Activated T-cell treated with anti-CD3 and anti-CD28 coated beads for 24 hours (primary cell): ENCODE measurements at places on chromosomes 2 and 18.

DNA sequence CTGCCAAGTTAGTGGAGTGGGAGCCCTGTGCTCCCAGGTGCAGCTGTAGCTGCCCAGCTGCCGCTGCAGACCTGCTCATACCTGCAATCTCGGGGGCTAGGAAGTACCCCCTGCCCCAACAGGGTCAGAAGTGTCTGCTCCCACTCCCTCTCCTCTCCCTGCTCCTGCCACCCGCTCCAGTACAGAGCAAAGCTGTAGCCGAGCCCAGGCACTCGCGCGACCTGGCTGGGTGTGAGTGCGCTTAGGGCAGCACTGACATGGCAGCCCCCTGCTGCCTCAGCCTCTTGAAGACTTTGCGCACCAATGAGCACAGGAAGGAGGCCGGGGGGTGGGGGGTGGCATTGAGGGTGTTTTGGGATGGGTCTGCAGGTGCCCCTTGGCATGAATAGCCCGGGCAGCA lies 1951.4 kb downstream of the SUCLG1 start:
- DNase-seq = no peak

DNA sequence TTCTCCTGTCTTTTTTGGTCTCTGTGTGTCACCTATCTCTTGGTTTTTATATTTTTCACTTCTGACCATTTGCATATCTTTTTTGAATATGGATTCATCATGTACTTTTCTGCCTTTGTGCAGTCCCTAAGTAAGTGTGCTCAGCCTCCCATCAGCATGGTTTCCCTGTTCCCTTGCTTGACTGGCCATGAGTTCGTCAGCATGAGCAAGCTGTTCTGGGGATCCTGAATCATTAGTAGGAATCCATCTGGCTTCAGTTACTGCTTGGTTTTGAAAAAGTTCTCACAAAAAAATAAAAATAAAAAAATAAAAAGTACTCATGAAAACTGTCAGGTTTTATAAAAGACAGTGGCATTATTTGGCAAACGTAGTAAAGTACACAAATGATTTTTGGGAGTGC lies 144.1 kb downstream of the NCOA1 start:
- no peak for DNase-seq

DNA sequence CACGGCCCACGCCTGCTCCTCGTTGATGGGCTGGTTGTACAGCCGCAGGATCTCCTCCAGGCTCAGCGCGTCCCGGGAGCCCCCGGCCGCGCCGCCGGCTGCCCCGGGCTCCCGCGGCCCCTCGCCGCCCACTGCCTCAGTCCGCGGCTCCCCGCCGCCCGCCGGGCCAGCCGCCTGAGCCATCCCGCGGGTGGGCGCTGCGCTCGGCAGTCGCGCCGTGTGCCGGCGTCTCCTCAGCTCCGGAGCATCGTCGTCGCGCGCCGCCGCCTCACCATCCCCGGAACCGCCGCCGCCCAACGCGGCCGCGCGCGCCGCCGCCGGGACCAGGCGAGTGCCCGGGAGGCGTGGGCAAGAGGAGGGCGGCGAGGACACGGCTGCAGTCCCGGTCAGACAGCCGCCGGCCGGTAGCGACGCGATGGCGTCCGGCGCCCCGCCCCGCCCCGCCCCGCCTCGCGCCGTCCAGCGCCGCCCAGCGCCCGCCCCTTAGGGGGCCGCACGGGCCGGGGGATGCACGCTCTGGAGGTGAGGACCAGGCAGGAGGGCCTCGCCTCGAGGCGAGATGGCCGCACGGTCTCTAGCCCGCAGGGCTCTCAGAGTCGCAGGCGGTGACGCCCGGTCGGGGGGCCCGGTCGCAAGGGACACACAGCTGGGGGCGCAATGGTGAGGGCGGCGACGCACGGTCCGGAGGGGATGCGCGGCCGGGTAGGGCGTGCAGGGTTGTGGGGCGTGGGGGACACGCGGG lies at the start of gene SPIRE1:
SPIRE1 (minus strand) TSS at position 424 of the 742 bp plus-strand sequence; CDS start at position 183, 241 bp downstream.
- no peak for DNase-seq

DNA sequence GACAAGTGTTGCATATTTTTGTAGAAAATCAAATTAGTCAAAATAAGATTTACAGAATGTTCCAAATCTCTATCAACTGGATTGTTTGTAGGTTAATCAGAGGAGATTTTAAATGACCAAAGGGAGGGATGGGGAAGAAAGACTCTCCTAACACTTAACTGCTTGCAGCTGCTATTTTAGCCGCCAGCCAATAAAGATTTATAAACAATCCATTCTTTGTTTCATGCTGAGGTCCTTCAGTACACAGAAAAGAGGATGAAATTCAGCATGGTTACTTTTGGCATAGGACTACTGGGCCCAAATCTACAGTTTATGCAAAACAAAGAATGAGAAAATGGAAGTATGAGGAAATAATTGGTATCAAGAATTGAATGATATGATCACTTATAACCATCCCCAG lies 86.4 kb upstream of the FN1 start:
- no peak for DNase-seq

- no peak for DNase-seq
Observed at GRCh38 chr2:27489118-27489497, 435 bp downstream of the IFT172 start.

GRCh38 chr2:104033399-104033798 lies 820.5 kb upstream of the POU3F3 start:
- no peak for DNase-seq

GRCh38 chr2:120468136-120468535 lies 122.2 kb downstream of the INHBB start:
- no peak for DNase-seq

GRCh38 chr2:5970347-5970746 lies 278.2 kb downstream of the SOX11 start:
- DNase-seq = no peak

DNA sequence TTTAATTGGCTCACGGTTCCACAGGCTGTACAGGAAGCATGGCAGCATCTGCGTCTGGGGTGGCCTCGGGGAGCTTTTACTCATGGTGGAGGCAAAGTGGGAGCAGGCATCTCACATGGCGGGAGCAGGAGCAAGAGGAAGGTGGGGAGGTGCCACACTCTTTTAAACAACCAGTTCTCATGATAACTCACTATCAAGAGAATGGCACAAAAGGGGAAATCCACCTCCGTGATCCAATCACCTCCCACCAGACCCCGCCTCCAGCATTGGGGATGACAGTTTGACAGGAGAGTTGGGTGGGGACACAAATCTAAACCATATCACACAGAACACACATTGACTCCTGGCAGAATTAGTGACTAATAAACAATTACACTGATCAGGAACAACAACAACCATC lies 68.6 kb upstream of the ACKR3 start:
- DNase-seq = no peak

DNA sequence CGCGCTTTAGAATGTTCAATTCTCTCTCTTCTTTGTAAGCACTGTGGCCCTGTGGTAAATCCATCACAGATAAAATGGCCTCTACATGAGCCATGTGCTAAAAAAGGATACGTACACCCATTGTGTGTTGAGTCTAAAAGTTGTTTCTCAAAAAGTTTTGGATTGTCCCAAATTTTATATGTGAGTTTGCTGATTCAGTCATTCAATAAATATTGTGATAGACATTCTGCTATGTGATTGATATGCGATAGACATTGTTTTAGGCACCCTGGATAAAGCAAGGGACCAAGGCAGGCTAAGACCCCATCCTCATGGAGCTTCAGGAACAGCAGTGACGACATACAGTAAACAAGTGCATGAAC lies 53.5 kb downstream of the E2F6 start:
- no peak for DNase-seq

DNA sequence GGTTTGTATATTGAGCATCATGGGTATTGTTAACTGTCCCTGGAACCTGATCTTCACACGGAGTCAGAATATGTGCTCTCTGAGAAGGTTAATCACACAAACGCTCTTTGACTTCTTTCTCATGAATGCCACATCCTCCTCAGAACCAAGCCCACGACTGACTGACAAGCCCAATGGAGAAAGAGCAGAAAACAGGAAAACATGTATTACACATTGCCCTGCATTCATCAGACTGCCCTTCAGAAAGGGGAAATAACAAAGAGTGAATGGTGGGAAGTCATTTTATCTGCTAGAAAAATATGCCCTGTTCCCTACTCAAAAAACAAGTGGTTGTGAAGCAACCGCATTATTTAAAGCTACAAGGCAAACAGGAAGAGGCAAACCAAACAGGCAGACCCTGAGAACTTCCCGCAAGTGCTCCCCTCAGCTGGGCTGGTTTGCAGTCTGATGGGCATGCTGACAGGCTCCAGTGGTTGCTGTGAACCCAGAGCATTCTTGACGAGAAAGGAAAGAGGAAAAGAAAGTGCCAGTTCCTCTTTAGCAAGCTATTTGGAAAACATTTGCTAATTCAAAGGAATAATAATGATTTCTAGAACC lies 172.9 kb upstream of the SETBP1 start:
- DNase-seq = no peak

- DNase-seq = no peak
Observed at GRCh38 chr18:55998071-55998522, 410.1 kb upstream of the TCF4 start.

DNA sequence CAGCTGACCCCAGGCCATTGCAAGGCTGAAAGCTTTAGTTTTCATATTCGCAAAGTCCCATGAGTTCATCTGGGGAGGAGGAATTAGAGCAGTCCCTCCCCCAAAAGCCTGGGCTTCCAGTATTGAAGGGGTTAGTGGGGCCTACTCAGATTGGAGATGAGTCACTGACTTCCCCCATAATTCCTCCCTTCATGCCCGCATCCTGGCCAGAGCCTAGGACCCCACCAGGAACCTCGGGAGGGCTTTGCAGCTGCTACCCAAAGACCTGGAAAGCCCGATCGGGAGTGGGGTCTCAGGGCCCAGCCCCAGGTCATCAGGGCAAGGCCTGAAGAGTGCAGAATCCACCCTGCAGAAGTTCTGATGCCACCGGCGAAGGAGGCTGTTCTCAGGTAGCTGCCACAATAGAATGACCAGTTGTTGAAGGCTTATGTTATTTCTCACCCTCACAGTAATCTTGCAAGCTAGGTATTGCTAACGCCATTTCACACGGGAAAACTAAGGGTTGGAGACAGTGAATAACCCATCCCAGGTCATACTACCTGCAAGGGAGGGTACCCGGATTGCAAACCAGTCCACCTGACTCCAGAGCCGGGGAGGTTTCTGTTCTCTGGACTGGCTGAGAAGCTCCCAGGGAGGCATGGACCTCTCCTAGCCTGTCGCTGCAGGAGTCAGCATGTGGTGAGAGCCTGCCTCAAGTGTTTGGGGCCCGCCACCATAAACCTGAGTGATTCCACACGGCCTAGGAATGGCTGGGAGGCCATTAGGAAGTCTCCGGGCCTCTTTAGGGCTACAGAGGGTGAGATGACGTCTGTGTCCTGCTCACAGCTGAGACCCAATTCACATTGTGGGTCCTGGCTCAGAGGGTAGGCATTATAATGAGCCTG lies 5.8 kb upstream of the ARID5A start:
- no peak for DNase-seq

DNA sequence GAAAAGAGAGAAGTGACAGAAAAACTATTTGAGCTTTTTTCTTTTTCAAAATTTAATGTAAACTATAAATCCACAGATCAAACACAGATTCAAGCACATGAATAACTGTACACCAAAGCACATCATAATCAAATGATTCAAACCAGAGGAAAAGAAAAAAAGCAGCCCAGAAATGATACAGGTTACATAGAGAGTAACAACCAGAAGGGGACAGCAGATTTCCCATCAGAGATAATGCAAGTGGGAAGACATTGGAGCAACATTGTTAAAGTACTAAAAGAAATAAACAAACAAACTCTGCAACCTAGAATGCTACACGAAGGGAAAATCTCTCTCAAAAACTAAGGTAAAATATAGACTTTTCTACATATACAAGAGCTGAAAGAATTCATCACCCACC lies 34.5 kb downstream of the CMPK2 start:
- no peak for DNase-seq

GRCh38 chr2:205011031-205011430 lies 465.8 kb downstream of the PARD3B start:
- no peak for DNase-seq

GRCh38 chr2:9852881-9853280 lies 9.6 kb downstream of the TAF1B start:
- no peak for DNase-seq

DNA sequence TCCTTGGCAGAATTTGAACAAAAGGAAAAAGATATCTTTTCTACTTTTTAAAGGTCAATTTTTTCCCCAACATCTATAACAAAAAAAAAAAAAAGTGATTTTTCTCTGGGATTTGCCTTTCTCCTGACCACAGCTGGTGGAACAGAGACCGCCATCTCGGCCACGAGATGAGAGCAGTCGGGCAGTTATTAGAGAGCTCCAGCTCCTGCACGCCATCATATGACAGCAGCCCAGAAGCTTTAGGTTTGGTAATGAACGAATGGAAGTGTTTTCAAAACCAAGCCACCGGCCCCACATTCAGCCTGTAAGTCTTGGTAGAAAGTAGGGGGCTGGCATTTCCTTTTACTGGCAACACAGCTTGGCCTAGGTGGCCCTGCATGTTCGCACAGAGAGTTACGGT lies 94.9 kb upstream of the FZD7 start:
- DNase-seq = no peak

DNA sequence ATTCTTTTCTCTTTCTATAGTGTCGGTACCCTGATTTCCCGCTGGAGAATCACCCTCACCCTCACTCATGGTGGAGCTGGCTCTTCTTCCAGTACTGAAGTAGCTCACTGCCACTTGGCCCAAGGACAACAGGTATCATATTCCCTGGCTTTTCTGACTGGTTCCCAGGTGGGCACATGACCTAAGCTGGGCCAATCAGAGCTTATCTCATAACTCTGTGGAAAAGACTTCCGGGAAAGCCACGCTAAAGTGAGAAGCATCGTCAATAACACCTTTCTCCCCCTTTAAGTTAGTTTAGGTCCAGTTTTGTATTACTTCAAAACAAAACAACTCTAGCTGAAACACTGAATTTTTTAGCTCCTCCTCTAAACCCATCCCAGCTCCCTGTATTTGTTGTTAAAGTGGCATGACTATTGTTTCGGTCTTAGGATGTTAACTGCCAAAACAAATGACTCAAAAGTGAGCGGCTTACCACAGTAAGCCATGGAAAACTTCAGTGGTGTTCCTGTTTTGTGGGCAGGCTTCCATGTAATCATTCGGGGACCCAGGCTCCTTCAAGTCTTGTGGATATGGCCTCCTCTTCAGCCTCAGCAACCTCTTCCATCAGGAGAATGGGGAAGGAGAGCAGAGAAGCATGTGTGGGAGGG lies 137.4 kb upstream of the DLX2 start:
- DNase-seq = no peak

DNA sequence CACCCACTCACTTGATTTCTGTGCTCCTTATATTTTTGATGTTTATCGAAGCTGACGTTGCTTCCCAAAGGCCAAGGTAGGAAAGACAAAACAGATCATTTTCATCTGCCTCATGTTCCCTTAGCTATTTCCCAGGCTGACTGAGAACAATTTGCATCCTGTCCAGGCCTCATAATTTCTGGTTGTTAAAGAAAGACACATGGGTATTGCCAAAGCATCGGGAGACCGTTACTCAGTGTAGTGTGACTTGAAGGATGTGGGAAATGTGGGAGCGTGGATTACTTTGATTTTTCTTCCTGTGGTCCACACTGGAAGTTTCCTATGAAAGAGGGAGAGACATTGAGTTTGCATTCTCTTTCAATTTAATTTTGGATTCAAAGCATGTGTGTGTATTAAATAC lies 204.6 kb downstream of the TRIB2 start:
- DNase-seq = no peak
